Renal cortex interstitium (tissue), 15 donors: ENCODE measurements at places on chromosomes 11 and 22. TPM values are rescaled to one million over a fixed set of nuclear protein-coding genes. Genes with fewer than 3 reads are reported as not detected.

The RAB36 gene
- polyA plus RNA-seq = 20.9 TPM

The GLYATL2 gene
- 1.9 TPM for polyA plus RNA-seq

The CYP2D6 gene
- polyA plus RNA-seq = 4.6 TPM

The MYOD1 gene
- not detected for polyA plus RNA-seq

The CCND1 gene
- polyA plus RNA-seq = 160 TPM

The PUS3 gene
- polyA plus RNA-seq = 15.3 TPM

DNA sequence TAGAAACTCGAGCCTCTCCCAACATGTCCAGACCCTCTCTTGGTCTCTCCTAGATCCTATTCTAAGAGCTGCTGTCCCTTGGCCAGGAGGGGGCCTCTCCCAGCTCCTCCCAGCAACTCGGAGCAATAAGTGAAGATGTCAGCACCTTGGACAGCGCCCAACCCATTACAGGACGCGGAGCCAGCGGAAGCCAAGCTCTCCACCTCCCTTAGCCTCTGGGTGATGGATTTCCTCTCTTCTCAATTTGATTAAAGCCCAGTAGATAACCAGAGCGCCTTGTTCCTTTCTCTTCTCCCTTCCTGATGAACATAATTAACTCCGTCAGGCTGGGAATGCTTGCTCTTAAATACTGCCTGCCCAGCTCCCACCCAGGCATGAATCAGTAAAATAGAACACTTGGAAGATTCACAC lies 26.2 kb upstream of the TPBGL start:
- peak; percentile 85 for DNase-seq

DNA sequence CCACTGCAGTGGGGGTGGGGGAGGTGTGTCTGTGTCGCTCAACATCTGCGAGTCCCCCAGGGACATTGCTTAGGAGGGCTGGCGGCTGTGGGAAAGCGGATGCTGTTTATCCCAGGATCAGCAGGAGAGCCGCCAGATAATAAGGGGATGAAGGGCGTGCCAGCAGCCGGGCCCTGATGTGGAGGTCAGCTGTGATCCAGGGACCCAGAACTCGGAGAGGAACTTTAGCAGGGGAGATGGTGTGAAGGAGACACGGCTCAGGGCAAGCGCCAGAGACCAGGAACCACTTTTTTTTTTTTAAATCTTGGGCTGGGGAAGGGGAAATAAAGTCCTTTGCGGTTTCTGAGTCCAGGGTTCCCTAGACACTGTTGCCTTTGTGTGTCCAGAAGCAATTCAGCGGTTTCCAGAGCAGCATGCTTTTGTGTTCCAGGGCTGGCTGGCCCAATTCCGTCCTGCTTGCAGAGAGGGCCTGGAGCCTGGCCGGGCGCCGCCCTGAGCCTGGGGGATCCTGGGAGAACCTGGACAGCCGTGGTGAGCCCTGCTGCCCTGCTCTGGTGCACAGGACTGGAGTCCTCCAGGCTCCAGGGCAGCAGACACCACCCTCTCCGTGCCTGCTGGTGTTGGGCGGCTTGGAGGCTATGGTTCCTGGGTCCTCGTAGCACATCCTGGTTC lies at the start of gene GRAMD4:
Gene GRAMD4 (plus strand): TSS at position 557 of the 672 bp plus-strand sequence. CDS start 6,414 bp downstream, outside the sequence.
- no peak for DNase-seq

GRCh38 chr22:40024201-40025061 lies 29.7 kb downstream of the FAM83F start:
- DNase-seq = no peak

DNA sequence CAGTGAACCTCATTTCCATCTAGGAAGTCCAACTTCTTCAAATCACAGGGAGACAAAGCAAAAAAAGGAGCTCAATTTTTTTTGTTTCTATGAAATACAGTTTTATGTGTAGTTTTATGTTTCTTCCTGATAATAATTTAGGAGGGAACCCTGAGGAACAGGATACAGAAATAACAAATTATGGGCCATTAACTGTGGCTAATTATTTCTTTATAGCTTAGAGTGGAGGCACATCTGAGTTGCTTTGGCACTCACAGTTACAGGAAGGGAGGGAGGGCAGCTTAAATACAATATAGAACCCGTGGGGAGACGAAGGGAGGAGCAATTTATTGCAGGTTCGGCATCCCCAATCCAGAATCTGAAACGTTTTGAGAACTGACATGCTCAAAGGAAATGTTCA lies 37.1 kb upstream of the HORMAD2 start:
- DNase-seq = no peak

DNA sequence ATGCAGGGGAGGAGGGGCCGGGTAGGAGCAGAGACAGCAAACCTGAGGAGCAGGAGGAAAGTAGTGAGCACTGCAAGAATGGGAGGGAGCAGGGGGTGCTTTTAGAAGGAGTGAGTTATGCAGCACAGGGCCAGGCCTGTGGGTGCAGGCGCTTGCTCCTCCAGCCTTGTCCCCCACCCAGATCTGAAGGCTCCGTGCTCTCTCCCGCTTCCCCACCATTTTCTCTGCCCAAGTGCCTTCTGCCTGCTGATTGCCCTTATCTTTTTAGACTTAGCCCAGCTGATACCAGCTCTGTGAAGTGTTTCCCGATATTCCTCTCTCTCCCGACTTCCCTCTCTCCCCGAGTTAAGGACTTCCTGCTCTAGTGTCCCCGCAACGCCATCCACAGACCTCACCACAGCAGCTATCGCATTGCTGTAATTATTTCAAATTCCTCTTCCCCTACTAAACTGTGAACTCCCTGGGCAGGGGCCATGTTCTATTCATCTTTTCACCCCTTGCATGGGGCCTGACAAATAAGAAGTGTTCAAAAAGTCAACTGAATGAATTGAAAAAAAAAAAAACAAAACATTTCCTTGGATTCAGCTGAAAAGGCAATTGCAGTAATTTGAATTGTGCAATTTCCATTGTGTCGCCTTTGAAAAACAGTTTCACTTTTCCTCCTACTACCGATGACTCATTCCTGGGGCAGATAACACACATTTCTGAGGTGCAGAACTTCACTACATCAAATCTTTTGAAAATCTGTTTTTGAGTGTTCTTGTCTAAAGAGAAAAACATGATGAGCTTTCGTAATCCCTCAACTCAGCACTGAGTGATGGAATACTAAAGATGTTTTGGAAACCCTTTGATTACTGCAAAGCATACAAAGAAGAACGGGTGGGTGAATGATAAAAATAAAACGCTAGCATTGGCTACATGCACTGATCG lies 69.7 kb upstream of the BMAL1 start:
- no peak for DNase-seq

- DNase-seq = no peak
Measured at GRCh38 chr22:35749808-35750207, 32.1 kb downstream of the APOL5 start.

DNA sequence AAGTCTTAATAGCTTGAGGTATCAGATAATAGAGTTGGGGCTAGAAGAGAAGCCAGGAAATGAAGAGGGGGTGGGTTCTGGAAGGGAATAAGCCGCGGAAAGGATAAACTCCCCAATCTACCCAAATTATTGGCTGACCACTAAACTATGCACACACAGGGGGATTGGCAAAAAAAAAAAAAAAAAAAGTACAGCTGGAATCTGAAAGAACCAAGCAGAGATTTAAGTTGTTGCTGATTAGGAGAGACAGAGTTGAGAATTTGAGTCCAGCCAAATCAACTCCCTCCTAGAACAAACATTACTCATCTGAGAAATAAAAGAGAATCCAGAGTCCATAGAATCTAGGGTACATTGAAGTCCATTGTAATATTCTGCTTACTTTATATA lies 134.9 kb downstream of the CCDC81 start:
- DNase-seq = no peak

- no peak for DNase-seq
Measured at GRCh38 chr22:28402060-28402459, 277.6 kb downstream of the TTC28 start.

DNA sequence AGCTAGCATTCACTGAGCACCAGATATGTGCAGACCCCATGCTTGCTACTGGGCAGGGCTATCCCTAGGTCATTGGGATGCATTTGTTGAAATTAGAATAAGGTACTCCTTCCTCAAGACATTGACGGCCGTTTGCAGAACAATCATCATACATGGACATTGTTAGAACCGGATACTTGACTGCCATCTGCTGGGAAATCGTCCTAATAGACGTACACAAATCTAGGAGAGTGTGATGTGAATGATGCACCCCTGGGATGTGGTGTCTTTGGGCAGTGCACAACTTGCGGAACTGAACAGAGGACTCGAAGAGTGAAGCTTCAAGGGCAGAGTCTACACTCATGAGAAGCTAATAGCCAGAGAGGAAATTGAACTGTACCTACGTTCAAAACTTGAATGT lies 35.9 kb downstream of the MYO18B start:
- DNase-seq = no peak

- no peak for DNase-seq
Measured at GRCh38 chr22:41344189-41344788, 37.5 kb upstream of the TEF start.

- DNase-seq = no peak
Measured at GRCh38 chr11:57179681-57180080, 2.1 kb upstream of the LRRC55 start.

- no peak for DNase-seq
Measured at GRCh38 chr11:34268906-34269430, 88.8 kb downstream of the ABTB2 start.
